NCI-H510A (cell line): ENCODE measurements at places on chromosomes 4 and X.

DNA sequence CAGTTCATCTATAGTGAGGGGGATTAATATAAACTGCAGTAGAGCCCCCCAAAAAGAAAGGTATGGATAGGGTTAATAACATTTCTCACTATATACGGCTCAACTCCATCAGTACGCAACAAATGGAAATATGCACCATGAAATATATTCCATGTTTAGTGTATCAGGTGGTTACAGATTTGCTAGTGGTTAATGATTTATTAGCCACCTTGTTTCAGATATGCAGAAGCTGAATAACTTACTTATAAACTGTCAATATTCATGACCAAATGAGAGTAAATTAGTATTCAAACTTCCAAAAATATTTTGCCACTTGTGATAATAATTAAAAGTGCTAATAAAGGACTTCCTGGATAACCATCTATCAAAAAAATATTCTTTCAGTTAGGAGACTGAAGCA lies 14.8 kb downstream of the AMTN start:
- DNase-seq: no peak

GRCh38 chr4:60945641-60946040 lies 254.5 kb upstream of the ADGRL3 start:
- DNase-seq: no peak

GRCh38 chr4:56979421-56980072 lies 851 bp downstream of the POLR2B start:
- DNase-seq: peak; percentile 9

GRCh38 chr4:110799211-110799610 lies 176.3 kb upstream of the PITX2 start:
- no peak for DNase-seq

DNA sequence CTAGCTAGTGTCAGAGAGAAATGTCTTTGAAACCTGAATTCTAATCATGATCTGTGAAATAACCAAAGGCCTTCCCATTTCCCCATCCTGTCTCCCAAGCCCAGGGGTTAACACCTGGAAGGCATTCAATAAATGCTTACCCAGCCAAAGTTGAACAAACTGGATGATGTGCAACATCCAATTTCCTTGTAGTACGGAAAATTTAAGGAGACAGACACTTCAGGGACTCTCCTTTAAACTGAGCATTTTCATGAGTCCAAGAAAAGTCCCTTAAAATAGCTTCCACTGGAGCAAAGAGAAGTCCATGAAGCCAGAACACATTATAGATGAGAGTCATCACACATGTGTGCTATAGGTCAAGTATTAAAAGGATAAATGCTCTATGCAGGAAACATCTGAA lies 271.2 kb downstream of the RAB28 start:
- DNase-seq: no peak

DNA sequence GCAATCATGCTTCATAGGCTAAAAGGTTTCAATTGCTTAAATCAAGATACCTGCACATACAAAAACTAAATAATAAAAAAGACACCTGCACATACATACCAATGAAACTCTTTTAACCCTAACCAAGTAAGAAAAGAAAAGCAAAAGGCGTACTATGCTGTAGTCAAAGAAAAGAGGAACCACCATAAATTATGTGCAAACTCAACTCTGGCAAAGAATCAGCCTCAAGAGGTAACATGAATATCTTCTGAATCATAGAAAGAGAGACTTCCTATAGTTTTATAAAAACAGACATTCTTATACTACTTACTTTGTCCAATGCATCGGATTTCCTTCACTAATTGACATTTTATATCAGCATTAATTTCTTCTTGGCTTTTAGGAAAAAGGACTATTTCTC lies 29.3 kb downstream of the MMGT1 start:
- DNase-seq: no peak

GRCh38 chrX:110036162-110037033 lies 33.5 kb downstream of the TMEM164 start:
- no peak for DNase-seq

DNA sequence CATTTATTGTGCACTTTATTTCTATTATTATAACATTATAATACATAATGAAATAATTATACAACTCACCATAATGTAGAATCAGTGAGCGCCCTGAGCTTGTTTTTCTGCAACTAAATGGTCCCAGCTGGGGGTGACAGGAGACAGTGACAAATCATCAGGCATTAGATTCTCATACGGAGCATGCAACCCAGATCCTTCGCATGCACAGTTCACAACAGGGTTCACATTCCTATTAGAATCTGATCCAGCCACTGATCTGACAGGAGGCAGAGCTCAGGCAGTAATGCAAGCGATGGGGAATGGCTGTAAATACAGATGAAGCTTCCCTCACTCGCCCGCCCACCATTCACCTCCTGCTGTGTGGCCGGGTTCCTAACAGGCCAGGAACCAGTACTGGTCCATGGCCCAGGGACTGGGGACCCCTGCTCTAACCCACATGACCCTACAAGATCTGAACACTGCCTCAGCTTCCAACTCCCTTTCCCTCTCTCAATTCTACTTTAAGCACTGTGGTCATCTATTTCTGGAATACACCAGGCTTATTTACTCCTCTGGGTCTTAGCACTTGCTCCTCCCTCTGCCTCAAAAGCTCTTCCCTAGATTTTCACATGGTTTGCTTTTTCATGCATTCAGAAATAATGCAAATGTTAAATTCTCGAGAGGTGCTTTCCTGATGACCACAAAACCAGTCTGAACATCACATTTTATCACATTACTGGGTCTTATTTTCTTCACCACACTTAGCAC lies 166.8 kb upstream of the HCCS start:
- no peak for DNase-seq
